NCI-H1417 treated with DMSO at 0.1 percent for 48 hours (cell line): ENCODE measurements at places on chromosomes 3 and 15.

- no peak for DNase-seq
Measured at GRCh38 chr3:43289841-43290470, 3.6 kb downstream of the SNRK start.

- no peak for DNase-seq
Measured at GRCh38 chr3:154023148-154023547, 98.0 kb upstream of the ARHGEF26 start.

- DNase-seq = peak; percentile 92
Measured at GRCh38 chr3:105527949-105528348, 161.2 kb downstream of the ALCAM start.

GRCh38 chr3:95148107-95148506 is 1085.2 kb downstream of the NSUN3 start:
- no peak for DNase-seq

GRCh38 chr15:84889991-84890669 is 5.7 kb downstream of the SLC28A1 start:
- no peak for DNase-seq

- peak; percentile 11 for DNase-seq
Measured at GRCh38 chr15:66294157-66294931, 976 bp downstream of the DIS3L start.

DNA sequence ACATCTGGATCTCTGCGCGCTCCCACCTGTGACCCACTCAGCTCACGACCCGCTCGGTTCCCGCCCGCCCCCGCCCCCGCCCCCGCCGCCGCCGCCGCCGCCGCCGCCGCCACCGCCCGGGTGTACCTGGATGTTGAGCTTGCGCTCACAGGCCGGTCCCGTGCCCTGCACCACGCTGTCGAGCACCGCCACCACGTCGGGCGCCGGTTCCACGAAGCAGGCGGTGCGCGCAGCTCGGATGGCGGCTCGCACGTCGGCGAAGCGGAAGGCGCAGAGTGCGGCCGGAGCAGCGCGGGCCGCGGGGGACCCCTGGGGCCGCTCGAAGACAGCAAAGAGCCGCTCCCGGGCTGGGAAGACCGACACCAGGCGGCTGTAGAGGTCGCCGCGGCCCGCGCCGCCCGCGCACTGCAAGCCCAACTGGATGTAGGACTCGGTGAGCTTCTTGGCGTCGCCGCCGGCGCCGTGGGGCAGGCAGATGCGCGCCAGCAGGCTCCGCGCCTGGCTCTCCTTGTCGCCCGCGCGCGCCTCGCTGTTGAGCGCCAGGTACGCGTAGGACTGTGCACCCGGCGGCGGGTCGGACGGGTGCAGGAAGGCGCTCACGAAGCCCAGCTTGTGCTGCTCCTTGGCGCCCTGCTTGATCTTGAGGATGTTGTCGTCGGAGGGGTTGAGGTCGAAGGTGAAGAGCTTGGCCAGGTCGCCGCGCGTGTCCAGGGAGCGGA is 1.1 kb downstream of the PLXND1 start:
- DNase-seq = no peak

- no peak for DNase-seq
Measured at GRCh38 chr3:21447476-21448151, 303.4 kb downstream of the ZNF385D start.

DNA sequence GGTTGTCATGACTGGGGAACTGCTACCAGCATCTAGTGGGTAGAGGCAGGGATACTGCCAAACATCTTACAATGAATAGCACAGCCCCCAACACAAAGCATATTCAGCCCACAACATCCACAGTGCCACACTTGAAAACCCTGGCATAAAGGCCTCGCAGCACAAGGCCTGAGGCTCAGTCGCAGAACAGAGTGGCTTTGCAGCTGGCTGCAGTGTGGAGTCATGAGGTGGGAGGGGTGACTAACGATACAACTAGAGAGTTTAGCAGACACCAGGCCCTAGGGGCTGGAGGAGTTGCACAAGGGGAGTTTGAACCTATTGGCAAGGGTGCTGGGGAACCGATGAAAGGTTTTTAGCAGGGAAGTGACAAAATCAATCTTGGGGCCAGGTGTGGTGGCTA is 32.1 kb downstream of the GRK7 start:
- DNase-seq = no peak

DNA sequence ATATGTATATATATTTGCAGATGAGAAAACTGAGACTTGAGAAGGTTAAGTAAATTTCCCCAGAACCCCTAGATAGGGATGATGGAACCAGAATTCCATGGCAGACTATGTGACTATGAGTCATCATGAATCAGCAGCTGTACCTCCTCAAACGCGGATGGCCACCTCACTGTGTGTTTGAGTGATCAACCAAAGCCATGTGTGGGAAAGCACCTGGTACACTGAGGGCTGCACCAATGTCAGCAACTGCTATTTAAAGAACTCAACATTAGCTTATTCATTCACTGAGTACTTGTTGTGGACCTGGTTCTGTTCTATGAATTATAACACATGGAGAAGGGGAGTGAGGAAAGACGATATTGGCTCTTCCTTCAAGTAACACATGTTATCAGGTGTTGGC is 377.0 kb downstream of the GAP43 start:
- no peak for DNase-seq

DNA sequence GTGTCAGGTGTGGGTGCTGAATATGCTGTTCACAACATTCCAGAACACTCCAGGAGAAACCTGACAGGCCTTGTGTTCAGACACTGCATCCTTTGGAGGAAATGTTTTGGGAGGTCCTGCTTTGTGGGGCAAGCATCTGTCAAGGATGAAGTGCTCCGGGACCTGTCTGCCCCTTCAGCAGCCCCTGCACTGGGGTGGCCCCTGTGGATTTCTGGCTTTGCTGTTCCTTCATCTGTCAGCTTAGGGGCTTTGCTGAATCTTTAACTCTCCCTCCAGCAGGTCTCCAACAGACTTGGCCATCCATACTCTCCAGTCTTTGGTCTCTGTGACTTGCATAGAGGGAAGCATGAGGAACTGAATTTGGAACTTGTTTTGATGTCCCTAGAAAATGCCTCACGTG is 3.1 kb downstream of the PRR23E start:
- DNase-seq = no peak

DNA sequence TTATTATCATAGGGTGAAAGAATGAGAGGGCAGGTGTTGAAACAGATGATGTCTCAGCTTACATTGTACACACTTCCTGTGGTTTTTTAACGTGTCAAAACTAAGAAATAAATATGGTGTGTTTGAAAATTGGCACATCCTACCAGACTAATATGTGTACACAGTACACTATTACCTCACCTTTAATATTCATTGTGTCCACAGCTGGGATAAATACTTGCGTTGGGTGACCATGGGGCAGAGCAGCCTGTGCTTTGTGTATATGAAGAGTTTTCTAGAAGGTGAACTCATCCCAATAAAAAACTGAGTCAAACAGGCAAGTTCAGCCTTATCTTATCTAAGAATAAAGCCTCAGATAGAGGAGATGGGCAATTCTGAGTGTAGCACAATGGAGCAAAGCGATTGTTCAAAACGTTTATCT is 17.3 kb downstream of the SUCNR1 start:
- DNase-seq = peak; percentile 92

DNA sequence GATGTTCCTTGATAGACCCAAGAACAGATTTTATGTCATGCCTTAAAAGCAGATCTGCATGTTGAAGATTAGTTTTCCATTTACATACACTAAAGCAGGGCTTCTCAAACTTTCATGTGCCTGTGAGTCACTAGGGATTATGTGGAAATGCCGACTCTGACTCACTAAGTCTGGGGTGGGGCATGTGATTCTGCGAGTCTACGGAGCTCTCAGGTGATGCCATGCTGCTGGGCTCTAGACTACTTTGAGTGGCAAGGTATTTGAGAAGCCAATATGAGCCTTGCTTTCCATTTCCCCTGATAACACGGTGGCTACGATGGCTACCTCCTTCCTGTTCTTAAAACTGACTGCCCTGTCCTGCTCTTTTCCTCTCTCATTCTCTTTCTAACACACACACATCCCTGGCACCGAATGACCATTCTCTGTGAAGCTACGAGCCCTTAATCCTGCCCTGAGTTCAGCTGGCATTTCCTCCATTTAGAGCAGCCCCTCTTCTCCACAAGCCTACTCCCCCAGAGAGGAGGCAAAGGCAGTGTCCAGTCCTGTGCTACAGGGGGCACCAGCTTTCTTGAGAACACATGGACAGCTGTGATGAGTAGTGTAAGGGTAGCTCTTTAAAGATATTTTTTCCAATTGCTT is 39.7 kb upstream of the PYGO1 start:
- no peak for DNase-seq

- no peak for DNase-seq
Measured at GRCh38 chr3:85603378-85603777, 644.6 kb downstream of the CADM2 start.

DNA sequence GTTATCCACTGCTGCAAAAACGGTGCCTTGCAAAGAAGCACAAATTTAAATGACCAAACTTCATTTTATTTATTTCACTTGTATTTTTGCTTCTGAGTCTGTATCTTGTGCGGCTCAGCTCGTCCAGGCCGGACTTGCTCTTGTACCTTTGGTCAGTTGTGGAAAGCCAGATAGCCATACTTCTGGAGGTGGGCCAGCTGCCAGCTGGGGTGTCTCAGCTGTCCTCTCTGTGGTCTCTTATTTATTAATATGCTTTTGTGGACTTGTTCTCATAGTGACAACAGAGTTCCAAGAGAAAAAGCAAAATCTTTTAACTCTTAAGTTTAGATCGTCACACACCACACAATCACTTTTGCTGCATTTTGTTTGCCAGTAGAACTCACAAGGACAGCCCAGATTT is 87.7 kb downstream of the IL1RAP start:
- DNase-seq = no peak

- no peak for DNase-seq
Measured at GRCh38 chr3:161051856-161052255, 53.3 kb downstream of the B3GALNT1 start.

- no peak for DNase-seq
Measured at GRCh38 chr15:38860253-38860652, 295.6 kb upstream of the RASGRP1 start.
